ENCODE measurements at places on chromosomes 11 and 22. TPM values are rescaled to one million over a fixed set of nuclear protein-coding genes. Genes with fewer than 3 reads are reported as not detected.

GRCh38 chr22:37045958-37046357 lies 5.6 kb upstream of the KCTD17 start:
- no peak for DNase-seq

DNA sequence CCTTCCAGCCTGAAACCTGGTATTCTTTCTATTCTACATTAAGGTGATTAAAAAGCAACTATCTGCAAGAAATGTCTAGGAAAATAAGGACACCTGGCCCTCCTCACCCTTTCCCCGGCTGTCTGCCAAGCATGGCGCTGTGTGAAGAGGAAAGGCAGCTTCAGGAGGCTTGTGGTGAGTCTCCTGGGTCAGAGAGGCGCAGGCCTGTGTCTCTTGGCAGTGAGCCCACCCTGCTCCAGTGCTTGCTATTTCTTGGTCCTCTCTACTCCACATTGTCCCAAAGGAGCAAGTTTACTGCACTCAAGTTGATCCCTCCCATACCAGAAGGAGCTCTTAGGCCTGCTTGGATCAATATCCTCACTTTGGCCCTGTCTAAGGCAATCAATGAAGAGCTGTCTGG lies 520.7 kb upstream of the B3GAT1 start:
- DNase-seq, result no peak

GRCh38 chr11:99418927-99419720 lies 398.4 kb downstream of the CNTN5 start:
- DNase-seq, result no peak

DNA sequence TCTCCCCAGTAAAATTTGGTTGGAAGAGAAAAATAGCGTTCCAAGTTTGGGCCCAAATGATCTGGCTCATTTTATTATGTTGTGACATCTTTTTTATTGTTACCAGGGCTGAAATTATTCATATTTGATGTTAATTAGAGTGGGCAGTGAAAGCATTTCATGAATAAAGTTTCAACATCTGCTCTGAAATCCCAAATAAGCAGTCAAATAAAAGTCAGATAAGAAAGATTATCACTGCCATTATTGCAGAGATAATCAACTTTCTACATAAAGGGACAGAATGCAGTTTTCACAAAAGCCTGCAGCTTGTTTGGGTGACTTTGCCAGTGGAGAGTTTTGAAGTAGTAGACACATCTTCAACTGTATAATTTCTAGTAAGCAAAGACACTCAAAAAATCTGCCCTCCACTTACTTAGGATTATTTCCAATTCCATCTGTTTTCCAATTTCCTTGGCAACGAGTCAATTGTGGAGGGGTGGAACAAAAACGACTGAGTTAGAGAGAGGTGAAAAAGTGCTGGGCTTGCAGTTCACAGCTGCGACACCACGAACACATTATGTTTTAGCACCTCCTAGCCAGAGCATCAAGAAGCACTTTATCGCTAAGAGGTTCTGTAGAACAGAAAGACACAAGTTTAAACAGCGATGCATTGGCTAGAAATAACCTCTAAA lies 9.0 kb downstream of the TECTA start:
- DNase-seq, result no peak

GRCh38 chr11:98296091-98296880 lies 724.5 kb upstream of the CNTN5 start:
- no peak for DNase-seq

- DNase-seq, result peak; percentile 65
Observed at GRCh38 chr22:27749597-27750225, 51.8 kb downstream of the MN1 start.

GRCh38 chr11:38547462-38547861 lies 1949.4 kb upstream of the RAG2 start:
- no peak for DNase-seq

- DNase-seq, result no peak
Observed at GRCh38 chr11:30855383-30856006, 269.3 kb upstream of the MPPED2 start.

DNA sequence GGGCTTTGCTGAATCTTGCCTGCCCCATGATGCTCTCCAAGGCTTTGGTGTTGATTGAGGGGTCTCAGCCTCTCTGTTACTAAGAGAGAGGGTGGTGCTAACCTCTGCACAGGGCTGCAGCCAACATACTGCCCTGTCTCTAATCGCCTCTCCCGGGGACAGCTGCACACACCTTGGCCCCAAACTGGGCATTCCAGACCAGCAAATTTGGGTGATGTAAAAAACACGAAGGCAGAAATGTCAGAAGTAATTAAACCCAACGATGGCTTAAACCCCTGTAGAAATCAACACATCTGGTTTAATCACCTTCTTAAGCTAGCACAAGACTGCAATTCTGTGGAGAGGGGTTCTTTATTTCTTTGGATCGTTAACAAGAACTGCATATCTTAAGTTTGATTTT lies 116.5 kb downstream of the FEZ1 start:
- DNase-seq, result no peak

DNA sequence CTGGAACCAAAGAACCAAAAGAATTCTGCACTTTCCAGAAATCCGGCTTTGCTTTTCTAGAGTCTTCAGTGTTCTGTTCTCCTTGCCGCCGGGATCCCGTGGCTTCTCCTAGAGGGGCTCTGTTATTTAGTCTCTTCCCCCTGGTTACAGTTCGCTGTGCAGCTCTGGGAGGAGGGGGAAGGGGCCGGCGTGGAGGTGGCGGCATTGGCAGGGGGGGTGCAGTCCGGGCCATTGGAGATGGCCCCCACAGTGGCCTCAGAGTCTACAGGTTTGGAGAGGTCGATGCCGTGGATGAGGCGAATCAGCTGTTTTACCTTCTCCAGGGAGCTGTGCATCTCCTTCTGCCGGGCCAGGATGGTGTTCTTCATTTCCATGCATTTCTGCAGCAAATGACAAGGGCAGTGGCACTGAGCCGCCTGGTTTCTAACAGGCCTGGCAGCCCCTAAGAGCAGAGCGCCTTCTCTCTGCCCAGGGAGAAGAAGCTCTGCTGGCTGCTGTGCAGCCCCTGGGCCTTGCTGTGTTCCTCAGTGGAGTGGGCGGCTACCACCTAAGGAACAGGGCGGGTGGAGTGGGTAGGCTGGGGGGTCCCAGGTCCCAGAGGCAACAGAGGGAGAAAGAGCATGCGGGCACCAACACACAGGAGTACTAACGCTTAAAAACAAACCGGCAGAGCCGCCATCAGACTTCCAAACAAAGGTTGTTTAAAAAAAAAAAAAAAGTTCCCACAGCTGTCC lies 11.6 kb downstream of the LARGE2 start:
- no peak for DNase-seq

- DNase-seq, result no peak
Observed at GRCh38 chr11:68327586-68328370, 15.4 kb downstream of the LRP5 start.

- no peak for DNase-seq
Observed at GRCh38 chr22:30357236-30357570, 396 bp downstream of the CCDC157 start.

DNA sequence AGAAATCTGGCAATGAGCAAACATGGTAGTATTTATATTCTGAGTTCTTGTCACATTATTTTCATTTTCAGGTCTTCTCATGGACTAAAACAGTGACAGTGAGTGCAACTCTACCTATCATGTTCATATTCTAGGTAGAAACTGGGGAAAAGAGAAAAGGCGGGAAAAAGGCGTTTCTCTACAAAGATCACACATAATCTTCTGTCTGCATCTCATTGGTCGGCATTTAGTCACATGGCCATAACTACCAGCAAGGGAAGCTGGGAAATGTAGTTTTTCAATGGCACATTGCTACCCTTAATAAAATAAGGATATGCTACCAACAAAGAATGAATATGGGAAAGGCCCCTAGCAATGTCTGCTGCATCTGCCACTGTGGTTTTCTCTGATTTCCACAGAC lies 57.6 kb upstream of the B3GAT1 start:
- no peak for DNase-seq

- DNase-seq, result no peak
Observed at GRCh38 chr11:75435571-75435925, 2.5 kb upstream of the KLHL35 start.

DNA sequence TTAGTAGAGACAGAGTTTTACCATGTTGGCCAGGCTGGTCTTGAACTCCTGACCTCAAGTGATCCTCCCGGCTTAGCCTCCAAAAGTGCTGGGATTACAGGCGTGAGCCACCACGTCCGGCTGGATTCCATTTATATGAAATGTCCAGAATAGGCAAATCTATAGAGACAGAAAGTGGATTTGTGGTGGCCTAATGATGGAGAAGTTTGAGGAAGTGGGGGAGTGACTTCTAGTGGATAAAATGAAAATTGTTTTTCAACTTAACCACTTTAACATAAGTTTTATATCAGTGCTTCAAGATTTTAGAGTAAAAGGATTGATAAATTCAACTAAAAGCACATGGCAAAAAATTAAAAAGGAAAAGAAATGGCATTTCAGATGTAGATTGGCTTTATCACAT lies 66.2 kb downstream of the HIPK3 start:
- DNase-seq, result no peak

GRCh38 chr11:122910775-122911174 lies 28.2 kb downstream of the JHY start:
- no peak for DNase-seq

DNA sequence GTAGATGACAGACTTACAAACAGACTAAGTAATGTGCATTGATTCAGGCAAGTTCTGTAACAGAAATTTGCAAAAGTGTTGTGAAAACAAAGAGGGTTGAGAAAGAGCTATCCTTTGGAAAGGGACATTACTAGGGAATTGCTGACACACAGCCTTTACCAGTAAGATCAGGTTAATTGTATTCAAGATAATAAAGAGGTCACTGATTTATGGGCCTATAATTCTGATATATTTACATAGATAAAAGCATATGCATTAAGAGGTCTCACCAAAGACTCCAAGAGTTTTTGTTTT lies 138.7 kb downstream of the MAML2 start:
- no peak for DNase-seq

- DNase-seq, result no peak
Observed at GRCh38 chr22:22166941-22167713, 77.5 kb upstream of the VPREB1 start.

- DNase-seq, result no peak
Observed at GRCh38 chr11:121154486-121155314, 53.7 kb downstream of the TECTA start.

GRCh38 chr11:9208726-9209501 lies 56.2 kb downstream of the DENND5A start:
- no peak for DNase-seq

GRCh38 chr11:69150175-69150574 lies 5.6 kb upstream of the SMIM38 start:
- DNase-seq, result no peak

Gene TMEM191B
- not detected for polyA plus RNA-seq

Gene SLC35F2
- polyA plus RNA-seq, result 16.5 TPM

Gene F2
- polyA plus RNA-seq, result 0.19 TPM

Gene UPK3A
- polyA plus RNA-seq, result 8.8 TPM

Gene OR6A2
- 0.04 TPM for polyA plus RNA-seq

Gene MYOD1
- not detected for polyA plus RNA-seq

Gene SERPIND1
- polyA plus RNA-seq, result 3.8 TPM

Gene HORMAD2
- 0.10 TPM for polyA plus RNA-seq

Gene INS
- not detected for polyA plus RNA-seq

Gene KRTAP5-11
- not detected for polyA plus RNA-seq

Gene TBRG1
- 26.1 TPM for polyA plus RNA-seq

Data from right renal pelvis (tissue), 4 donors.